ENCODE measurements at places on chromosomes 11 and 22.

DNA sequence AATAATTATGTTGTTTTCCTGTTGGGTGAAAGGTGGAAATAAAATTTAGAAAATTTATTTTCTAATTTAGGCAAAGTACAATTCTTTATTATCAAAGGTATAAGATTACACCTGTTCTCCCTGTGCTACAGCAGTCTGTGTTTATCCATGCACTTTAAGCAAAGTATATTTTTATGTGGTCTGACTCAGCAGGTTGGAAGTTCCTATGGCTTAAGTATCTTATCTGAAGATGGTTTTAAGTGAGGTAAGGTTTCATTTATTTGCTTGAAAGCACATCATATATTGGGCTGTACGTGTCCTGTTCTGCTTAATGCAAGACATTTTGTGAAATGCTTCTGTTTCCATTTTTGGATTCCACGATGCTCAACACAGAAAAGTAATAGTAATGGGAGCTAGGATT lies 14.6 kb downstream of the PPME1 start:
- no peak for DNase-seq

DNA sequence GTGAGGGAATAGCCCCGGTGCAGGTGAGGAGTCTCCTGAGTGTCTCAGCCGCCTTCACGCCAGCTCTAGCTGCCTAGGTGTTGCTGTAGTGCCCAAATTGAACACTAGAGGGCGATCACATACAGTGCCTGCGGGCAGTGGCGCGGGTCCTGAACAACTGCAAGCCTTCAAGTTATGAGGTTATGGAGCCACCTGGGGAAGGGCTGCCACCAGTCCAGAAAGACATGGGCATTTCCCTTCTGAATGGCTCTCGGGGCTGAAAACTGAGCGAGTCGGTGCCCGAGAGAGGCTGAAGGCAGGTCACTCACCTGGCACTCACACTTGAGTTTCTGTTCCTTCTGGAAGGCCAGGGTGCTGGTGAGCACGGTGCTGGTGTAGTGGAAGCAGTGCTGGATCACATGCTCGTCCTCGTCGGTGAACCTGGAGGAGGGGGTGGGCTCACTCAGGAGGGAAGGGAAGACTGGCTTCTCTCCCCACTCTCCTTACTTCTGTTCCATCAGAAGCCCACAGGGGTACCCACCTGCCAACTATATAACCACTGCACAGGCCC lies 88.4 kb downstream of the PDE2A start:
- DNase-seq, result peak; percentile 33

- no peak for DNase-seq
These were observed 60.9 kb downstream of the ENTHD1 start for GRCh38 chr22:39832627-39833074.

DNA sequence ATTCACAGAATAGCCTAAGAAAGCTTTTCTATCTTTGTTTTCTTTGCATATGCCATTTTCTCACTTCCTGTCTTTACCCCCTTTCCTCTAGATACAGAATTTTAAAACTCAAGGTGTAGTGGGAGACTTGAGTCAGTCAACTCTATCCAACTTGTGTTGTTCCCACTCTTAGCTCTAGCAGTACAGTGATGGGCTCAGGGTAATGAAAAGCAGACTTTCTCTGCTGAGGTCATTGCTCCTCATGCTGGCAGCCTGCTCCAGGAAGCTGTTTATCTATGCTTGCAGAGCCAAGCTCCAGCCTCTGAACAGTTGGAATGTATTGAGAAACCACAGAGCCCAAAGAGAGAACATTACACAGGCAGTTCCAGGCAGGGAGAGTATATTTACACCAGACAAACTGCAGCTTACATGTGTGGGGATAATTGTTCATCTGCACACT lies 68.1 kb downstream of the CSTPP1 start:
- no peak for DNase-seq

- no peak for DNase-seq
These were observed 26.1 kb downstream of the ZC3H12C start for GRCh38 chr11:110119317-110119716.

GRCh38 chr11:1563149-1563638 lies 8.9 kb downstream of the DUSP8 start:
- no peak for DNase-seq
